ENCODE measurements at places on chromosomes 5 and 9.
A peak's percentile ranks its signal among the peaks of the same experiment; 100 is the strongest.

DNA sequence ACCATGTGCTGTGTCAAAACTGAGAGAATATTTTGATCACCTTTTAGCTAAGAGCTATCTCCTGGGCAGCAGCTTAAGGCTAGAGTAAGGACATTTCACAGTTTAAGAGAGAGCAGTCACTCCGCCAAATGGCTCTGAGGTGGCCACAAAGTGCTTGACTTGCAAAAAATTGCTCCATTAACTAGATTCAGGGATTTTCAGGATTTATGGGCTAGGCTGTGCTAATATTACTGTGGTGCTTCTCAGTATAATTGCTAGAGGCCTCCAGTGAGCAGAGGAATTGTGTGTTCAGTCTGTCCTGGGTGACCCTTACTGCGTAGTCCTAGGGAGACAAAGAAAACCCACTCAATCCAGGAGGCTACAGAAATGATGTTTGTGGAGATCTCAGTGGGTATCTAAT is 65.2 kb downstream of the PALM2AKAP2 start:
- DNase-seq: no peak

DNA sequence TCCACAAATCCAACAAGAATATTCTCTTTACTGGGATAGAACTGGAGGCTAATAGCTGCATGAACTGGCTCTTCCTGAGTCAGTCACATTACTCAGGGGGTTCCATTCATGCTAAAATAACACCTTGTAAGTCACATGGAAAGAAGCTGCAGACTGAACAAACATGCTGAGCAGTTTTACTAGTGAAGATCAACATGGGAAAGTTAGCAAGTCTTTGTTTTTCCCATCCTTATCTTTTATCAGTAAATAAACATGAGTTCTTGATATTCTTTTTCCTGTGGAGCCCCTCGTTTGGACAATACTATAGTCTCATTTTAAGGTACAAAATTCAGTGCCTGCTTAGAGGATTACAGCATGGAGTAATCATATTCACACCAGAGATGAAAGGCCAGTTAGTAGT is 43.7 kb upstream of the TEK start:
- no peak for DNase-seq

DNA sequence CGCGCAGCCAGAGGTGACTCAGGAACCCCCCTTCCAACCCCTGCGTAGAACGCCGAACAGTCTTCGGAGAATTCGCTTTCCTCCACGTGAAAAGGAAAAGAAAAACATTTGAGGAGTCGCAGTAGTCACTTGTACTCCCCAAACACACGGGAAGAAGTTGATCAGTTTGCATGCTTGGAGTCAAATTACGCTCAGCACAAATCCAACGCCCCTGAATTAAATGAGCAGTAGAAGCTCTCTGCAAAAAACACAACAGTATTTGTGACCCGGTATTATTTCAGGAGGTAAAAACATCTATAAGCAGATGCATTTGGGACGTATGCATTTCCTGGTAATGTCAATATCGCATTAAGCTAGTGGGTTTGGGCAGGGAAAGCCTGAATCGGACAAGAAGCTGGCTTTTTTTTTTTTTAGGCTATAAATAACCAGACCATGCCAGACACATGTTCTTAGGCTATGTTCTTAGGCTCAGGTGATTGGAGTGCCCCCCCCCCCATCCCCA is 854 bp upstream of the ARL15 start:
- no peak for DNase-seq

GRCh38 chr9:122975196-122975595 is 34.4 kb downstream of the RABGAP1 start:
- DNase-seq: no peak

DNA sequence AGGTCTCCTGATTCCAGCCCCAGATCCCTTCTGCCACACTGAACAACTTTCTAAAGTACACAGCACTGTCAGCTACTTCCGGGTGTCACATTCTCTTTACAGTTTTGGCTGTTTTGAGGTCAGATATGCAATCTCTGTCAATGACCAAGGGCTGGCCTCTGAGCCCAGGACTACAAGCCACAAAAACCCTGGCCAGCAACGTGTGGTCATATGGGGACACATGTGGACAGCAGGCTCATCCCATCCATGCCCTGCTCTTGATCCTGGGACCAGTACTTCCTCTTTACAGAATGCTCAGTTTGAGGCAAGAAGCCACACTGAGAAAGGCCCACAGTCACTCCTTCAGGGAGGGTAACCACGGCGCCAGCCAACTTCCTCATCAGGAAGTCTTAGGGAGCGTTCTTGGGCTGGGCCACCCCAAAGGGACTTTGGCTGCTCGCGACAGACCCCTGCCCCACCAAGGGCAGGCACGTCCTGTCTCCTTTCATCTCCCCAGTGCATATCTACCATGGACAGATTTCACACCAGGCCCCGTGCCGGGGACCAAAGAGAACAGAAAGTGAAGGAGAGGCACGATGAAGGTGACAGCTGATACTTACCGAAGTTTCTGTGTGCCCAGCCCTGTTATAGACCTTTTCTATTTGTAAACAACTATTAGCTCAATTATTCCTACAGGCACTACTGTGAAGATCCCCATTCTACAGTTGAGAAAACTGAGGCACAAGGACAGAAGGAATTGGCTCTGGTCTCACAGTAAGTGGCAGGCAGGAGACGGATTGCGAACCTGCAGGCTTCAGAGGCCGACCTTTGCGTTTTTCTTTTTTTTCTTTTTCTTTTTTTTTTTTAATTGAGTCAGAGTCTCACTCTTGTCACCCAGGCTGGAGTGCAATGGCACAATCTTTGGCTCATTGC is 37.3 kb downstream of the STK10 start:
- peak; percentile 79 for DNase-seq
